Panc1 (cell line): ENCODE measurements at places on chromosomes 16 and 17. TPM values are rescaled to one million over a fixed set of nuclear protein-coding genes. Genes with fewer than 3 reads are reported as not detected.

DNA sequence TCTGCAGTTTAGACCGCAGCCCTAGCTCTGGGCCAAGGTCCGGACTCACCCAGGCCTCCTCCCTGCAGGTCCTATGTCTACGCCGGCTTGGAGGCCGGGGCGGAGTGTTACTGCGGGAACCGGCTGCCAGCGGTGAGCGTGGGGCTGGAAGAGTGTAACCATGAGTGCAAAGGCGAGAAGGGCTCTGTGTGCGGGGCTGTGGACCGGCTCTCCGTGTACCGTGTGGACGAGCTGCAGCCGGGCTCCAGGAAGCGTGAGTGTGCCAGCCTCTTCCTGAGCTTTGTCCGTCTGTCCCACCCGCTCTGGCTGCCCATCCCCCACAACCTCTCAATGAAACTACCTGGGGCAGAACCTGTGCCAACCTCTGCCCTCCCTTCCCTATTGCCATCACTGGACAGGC, 20.1 kb downstream of the WSCD1 start:
- DNase-seq = no peak

DNA sequence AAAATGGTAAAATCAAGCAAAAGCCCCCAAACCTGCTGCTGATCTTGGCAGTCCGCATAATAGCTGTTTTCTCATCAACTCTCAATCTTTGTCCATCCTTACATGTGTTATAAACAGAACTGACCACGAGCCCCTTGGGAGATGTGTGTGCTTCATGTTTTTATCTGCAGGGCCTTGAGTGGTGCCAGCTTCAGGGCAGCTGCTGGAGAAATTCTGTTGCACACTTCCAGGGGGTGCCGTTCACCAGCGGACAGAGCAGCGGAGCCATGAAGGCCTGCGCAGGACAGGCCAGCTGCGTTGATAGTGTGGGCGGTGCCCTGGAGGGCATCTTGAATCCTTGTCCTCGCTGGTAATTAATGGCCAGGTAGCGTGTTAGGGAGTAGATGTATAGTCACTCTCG, 20.1 kb downstream of the MPRIP start:
- no peak for DNase-seq

TVP23A gene
- total RNA-seq = not detected

- DNase-seq = peak; percentile 7
Measured at GRCh38 chr16:22977294-22977697, 163.3 kb downstream of the HS3ST2 start.

MPP2 gene
- total RNA-seq = 3.5 TPM

CCL15 gene
- not detected for total RNA-seq

DNA sequence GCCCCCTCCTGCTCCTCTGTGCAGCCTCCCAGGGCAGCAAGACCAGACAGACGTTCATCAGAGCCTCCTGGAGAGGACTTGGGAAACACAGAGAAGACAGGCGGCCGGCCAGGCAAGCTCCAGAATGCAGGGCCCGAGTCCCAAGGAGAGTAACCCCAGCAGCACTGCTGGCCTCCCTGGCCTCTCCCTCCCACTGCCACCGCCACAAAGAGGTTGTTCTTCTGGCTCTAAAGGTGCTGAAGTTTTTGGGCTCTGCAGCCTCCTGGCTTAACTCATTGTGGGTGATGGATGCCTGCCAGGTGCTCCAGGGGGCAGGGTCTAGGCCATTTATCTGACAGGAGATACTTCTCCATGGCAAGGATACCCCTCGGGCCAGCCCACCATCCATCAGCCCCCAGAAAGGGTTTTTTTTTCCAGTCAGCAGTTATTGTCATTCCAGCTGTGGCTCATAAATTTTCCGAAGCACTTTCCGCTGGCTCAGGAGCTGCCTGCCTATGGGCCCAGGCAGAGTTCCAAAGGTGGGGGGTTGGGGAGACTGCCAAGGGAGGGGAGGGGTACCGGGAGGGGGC, 32.0 kb upstream of the MRPS23 start:
- no peak for DNase-seq

- DNase-seq = no peak
Measured at GRCh38 chr16:28880955-28881354, 2.7 kb downstream of the ATP2A1 start.

- no peak for DNase-seq
Measured at GRCh38 chr17:39281806-39282205, 56.1 kb upstream of the STAC2 start.

- no peak for DNase-seq
Measured at GRCh38 chr17:50618941-50619340, 15.7 kb upstream of the ABCC3 start.

GRCh38 chr17:33258296-33258695, 34.8 kb downstream of the ASIC2 start:
- DNase-seq = no peak

LITAFD gene
- not detected for total RNA-seq

DNA sequence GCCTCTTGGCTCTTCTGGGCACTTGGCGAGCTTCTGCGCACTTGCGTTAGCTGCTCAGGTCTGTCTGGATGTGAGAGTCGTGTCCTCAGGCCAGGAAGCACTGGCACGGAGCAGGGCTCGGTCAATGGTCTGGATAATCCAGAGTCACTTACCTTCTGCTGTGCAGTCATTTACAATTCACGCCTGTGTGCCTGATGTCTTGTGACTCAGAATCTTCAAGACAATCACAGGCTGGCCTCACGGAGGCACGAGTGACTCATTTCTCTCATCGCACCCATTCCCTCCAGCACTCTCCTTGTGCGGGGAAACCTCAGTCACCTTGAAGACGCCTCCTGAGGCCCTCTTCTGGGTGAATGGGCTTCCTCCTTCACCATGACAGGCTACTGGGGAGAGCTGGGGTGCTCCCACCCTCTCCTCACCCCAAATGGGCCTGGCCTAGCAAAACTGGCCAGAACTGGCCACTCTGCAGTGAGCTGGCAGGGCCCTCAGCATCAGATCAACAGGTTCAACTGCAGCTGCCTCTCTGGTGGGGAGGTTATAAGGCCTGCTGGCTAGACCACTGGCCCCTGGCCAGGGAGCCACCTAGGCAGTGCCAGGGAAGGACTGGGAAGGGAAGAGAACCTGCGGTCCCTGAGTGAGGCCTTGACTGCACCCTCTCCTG, 1.9 kb upstream of the CAPN15 start:
- DNase-seq = peak; percentile 81

GRCh38 chr17:10512856-10513255, 5.5 kb downstream of the MYH1 start:
- DNase-seq = no peak

GRCh38 chr17:77610518-77610893, 348.0 kb upstream of the TNRC6C start:
- no peak for DNase-seq

CTRB2 gene
- 5.0 TPM for total RNA-seq

BRIP1 gene
- 9.4 TPM for total RNA-seq
